Esophagus squamous epithelium (tissue), 5 donors: ENCODE measurements at places on chromosomes 1 and 21.

DNA sequence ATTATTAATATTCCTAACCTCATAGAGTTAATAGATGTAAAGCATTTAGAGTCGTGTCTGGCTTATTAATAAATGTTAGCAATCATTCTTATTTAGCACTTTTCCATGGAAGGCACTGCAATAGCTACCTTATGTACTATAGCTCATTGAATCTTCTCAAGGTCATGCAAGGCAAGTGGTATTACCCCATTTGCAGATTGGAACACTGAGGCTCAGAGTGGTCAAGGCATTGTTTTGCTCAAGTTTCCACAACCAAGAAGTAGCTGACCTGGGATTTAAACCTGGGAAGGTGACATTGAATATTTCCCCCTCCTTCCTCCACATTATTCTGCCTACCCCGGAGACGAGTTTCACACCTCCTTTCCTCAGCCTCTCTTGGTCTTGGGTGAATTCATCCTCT lies 37.8 kb upstream of the EYA3 start:
- no peaks in the 10 kb centered on the region for H3K36me3 ChIP-seq
- peaks cover 47% of the 10 kb centered on the region for H3K4me1 ChIP-seq
- no peak overlapping the region for H3K4me3 ChIP-seq
- H3K27me3 ChIP-seq, result no peaks in the 10 kb centered on the region
- no peak for DNase-seq

DNA sequence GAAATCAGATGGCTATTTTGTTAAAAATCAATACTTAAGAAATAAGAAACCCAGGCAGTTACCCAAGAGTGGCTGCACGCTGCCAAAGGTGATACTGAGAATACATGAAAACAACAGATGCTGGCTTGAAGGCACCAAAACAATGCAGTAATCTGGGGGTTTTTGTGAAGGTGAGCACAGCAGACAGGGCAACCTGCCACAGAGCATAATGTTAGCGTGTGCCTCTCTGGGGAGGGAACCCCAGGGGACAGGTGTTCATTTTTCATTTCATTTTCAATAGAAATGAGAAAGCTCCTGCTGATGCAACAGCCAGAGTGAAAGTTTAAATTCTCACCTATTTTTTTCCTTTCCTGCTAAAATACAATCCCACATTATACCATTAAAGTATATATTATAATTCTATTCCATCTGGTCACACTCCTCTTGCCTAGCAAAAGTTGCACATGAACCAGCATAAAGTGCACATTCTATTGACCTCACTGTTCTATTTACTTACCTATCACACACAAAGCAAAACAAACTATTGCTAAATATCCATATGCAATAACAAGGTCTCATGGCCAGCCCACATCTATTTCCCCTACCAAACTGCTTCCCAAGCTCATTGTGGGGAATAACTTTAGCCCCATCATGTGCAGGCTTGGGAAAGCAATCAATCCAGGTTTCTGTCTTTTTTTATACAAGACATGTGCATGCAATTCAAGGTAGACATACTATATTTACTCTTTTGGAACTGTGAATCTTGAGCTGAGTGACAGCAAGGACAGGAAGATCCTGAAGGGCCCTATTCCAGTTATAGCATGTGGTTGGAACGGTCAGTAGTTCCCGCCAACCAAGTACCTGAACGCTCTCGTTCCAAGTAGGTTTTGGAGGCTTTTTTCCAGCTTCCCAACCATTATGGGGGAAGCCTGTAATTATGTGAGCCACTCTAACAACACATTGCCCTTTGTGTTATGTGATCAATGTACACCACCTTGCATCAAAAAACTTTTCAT lies 173.6 kb downstream of the RERE start:
- peaks cover 6% of the 10 kb centered on the region for H3K36me3 ChIP-seq
- no peaks in the 10 kb centered on the region for H3K27me3 ChIP-seq
- H3K27ac ChIP-seq, result no peak overlapping the region
- no peak for DNase-seq

- H3K36me3 ChIP-seq, result no peaks in the 10 kb centered on the region
- H3K27me3 ChIP-seq, result no peaks in the 10 kb centered on the region
- H3K4me1 ChIP-seq, result peaks cover 67% of the 10 kb centered on the region
- no peak overlapping the region for H3K4me3 ChIP-seq
Observed at GRCh38 chr1:204280099-204280961, 66.5 kb upstream of the GOLT1A start.

DNA sequence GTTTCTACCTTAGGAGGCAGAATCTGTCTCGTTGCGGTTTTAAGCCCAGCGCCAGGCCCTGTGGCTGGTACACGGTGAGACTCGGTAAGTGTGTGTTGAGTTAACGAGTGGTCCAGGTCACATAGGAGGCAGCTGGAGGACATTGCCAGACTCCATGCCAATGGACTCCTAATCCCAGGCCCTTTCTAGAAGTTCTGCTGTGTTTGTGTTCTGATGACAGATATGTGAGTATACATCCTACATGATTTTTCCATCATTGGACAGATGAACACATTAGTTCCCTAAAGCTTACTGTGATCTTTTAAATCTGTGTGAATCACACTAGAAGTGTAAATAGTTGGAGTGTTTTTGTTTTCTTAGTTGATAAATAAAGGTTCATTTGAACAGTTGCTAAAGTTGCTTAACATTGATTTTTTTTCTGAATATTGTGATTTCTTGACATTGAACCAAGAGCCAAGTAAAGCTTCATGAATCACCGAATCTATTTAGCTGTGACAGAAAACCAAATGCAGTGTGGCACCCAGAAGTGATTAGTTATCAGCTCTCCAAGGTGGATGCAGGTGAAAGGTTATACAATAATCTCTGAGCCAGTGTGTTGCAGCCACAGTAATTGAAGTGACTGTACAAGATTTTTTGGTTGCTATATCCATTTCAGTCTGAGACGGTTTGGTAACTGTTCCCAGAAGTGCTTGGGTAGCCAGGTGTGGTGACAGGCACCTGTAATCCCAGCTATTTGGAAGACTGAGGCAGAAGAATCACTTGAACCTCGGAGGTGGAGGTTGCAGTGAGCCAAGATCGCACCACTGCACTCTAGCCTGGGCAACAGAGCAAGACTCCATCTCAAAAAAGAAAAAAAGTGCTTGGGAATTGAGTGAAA lies 46.3 kb downstream of the DOP1B start:
- H3K36me3 ChIP-seq, result no peaks in the 10 kb centered on the region
- peaks cover 4% of the 10 kb centered on the region for H3K4me1 ChIP-seq
- no peak for DNase-seq
- H3K27ac ChIP-seq, result peak overlapping the region; percentile 58
- no peak overlapping the region for H3K4me3 ChIP-seq
- no peaks in the 10 kb centered on the region for H3K27me3 ChIP-seq

GRCh38 chr1:55288245-55288644 lies 73.1 kb upstream of the USP24 start:
- H3K27me3 ChIP-seq, result no peaks in the 10 kb centered on the region
- H3K4me1 ChIP-seq, result peaks cover 26% of the 10 kb centered on the region
- DNase-seq, result no peak
- H3K4me3 ChIP-seq, result no peak overlapping the region
- H3K36me3 ChIP-seq, result no peaks in the 10 kb centered on the region

DNA sequence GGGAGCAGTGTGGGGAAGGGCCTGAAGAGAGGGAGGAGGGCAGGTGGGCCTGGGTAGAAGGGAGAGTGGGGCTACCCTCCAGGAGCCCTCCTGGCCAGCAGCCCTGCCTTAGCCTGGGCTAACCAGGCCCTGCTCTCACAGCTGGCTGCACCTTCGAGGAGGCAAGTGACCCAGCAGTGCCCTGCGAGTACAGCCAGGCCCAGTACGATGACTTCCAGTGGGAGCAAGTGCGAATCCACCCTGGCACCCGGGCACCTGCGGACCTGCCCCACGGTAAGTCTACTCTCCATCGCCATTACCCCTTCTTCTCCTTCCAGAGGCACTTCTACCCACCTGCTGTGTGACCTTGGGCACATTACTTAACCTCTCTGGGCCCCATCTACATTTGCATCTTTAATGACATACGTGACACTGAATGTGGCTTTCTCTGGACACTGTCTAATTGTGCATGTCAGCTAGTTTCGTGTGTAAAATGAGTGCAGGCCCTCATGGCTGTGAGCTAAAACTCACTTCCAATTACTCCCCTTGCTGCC lies 18.9 kb downstream of the PTPRU start:
- H3K27ac ChIP-seq, result no peak overlapping the region
- H3K36me3 ChIP-seq, result no peaks in the 10 kb centered on the region
- peaks cover 32% of the 10 kb centered on the region for H3K27me3 ChIP-seq
- H3K4me3 ChIP-seq, result no peak overlapping the region
- peaks cover 8% of the 10 kb centered on the region for H3K4me1 ChIP-seq
